ENCODE measurements at places on chromosomes 16 and 17.

DNA sequence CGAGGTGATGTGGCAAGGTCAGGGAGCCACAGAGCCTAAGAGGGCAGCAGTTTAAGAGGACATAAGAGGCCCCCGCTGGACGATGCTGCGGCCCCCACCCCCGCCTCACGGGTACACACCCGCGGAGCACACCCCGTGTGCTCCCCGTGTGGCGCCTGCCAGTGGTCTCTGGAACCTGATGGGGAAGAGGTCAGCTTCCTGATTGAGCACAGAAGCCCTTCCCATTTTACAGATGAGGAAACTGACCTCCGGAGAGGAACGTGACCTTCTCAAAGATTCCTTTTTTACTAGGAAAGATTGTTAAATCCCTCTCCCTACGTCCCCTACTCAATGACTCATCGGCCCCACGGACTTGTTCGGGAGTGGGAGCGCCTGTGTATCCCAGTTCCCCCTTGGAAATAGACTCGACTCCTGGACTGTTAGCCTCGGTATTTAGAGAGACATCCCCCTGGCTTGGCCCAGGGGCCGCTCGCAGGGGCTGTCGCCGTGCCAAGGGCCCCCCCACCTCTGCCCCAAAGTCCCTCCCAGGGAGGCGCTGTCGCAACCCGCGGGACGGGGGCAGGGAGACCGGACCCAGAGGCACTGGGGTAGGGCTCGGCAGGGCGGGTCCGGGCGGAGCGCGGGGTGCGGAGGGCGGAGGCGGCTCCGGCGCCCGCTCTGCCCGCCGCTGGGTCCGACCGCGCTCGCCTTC is at the start of gene ABCC3:
ABCC3 (plus strand) TSS at position 658 of the 691 bp plus-strand sequence. CDS start 56 bp downstream, outside the sequence.
- no peak for DNase-seq

GRCh38 chr16:85451641-85452363 is 161.3 kb upstream of the GSE1 start:
- no peak for DNase-seq

GRCh38 chr16:12927591-12927990 is 26.2 kb downstream of the SHISA9 start:
- no peak for DNase-seq

DNA sequence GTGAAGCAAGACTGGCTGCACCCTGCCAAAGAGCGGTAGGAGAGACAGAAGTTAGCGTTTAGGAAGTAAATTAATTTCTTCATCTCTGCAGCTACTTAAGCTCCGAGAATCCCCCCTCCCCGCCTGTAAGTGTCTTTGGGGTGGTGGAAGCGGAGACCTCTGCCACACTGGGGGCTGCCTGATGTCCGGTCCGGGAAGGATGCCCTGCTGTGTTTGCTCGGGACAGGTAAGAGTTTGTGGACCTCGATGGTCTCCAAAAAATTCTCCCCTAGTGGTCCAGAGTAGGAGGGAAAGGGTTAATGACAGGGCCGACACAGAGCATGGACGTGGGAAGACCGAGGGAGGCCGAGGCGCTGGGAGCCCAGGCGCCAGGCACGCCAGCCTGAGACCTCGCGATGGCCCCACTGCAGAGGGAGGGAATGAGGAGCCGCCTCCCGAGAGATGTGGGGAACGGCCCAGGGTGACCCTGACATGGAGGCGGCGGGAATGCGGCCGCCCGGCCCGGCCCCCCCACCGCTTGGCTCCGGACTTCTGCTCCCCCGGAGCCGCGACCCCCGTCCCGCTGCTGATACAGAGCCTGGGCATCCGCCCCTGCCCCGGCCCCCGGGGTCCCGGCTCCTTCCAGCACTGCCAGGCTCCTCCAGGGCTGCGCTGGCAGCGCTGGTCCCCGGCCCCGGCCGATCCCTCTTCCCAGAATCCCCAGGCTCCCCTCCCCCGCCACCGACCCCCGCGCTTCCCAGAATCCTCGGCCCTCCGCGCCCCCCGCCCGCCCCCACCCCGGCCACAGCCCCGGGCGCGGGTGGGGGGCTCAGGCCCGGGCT is 680 bp downstream of the ZNF629 start:
- DNase-seq: no peak

GRCh38 chr17:28861393-28862203 is 6.8 kb downstream of the ERAL1 start:
- no peak for DNase-seq

DNA sequence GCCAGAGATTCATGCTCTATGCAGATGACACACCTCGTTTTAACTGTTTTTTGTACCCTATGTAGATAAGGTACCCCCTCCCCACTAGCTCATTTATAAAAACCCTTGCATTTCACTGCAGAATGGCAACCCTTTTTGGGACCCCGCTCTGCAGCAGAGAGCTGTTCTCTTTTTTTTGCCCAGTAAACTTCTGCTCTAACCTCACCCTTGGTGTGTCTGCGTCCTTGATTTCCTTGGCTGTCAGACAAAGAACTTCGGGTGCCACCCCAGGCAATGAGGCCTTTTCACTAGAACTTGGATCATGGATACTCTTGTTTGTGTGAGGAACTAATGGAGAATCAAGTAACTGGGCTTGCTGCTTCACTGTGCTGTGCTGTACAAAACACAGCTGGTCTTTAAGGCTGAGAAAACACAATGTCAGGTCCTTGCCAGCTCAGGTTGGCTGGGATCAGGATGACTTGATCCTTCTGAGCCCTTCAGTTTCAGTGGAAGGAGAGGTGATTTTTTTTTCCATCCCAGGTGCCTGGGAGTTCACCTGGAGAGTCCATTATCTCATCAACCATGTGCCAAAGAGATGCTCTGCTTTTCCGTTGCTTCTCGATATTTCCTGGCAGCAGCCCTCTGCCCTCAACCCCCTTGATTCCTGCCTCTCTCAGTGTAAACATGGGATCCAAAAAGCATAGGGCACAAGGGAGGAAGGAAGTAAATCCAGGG is 133.2 kb upstream of the FAM20A start:
- DNase-seq: no peak
